ENCODE measurements at places on chromosomes 12 and 14. TPM values are rescaled to one million over a fixed set of nuclear protein-coding genes. Genes with fewer than 3 reads are reported as not detected.

DNA sequence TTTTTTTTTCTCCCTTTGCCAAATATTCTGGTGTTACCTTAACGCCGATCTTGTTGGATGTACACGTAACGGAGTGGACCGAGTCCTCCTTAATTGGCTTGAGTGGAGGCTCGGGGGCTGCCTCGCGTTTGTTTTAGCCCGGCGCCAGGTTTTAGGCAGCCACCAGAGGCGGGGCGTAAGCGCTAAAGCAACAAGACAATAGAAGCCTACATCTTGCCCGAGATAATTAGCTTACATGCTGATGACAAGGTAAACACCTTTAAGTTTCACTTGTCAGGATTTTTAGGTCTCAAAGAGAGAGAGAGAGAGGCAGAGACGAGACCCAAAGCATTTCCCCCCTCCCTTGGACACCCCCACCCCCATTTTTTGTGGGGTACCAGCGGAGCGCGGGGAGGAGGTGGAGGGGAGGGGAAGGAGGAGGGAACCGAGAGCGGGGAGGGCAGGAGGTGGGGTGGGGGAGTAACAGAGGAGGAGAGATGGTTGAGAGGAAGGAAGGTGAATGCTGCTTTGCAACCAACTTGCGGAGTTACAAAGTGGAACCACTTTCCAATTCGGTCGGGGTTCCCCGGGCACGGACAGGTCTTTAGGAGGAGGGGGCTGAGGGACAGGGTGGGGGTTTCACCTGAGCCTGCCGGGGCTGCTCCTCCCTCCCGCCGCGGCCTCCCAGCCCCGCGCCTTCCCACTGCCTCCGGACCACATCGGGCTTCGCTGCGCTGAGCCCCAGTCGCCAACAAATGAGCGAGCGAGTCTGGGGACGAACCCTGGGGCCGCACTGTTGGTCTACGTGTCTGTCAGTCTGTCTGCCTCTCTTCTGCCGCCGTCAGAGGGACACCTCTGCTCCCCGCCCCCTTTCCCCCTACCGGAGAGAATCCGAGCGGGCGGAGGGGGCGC is at the start of gene NKX2-1:
TSS of gene NKX2-1 (minus strand) at position 802 of the 891 bp plus-strand sequence. CDS start at position 699, 103 bp downstream.
- H3K4me1 ChIP-seq = peaks cover 19% of the 10 kb centered on the region
- H3K36me3 ChIP-seq = no peaks in the 10 kb centered on the region
- no peak for DNase-seq
- H3K27ac ChIP-seq = peak within 1 kb of the TSS; percentile 31
- peak within 1 kb of the TSS; percentile 83 for H3K4me3 ChIP-seq
- peaks cover 94% of the 10 kb centered on the region for H3K27me3 ChIP-seq

DNA sequence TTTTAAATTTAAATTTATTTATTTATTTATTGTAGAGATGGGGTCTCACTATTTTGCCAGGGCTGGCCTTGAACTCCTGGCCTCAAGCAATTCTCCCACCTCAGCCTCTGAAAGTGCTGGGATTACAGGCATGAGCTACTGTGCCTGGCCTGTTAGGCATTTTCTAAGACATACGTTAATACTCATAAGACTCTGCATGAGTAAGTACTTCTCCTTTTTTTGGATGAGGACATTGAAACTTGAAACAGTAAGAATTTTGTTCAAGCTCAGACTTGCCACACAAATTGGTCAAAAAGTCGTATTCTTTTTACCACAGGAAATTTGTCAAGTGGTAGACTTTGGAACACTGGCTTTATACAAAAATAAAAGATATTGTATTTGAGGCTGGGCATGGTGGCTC is 187.4 kb upstream of the RASSF8 start:
- H3K27ac ChIP-seq = no peak overlapping the region
- H3K4me1 ChIP-seq = peaks cover 10% of the 10 kb centered on the region
- H3K36me3 ChIP-seq = no peaks in the 10 kb centered on the region
- DNase-seq = no peak
- H3K4me3 ChIP-seq = no peak overlapping the region

DNA sequence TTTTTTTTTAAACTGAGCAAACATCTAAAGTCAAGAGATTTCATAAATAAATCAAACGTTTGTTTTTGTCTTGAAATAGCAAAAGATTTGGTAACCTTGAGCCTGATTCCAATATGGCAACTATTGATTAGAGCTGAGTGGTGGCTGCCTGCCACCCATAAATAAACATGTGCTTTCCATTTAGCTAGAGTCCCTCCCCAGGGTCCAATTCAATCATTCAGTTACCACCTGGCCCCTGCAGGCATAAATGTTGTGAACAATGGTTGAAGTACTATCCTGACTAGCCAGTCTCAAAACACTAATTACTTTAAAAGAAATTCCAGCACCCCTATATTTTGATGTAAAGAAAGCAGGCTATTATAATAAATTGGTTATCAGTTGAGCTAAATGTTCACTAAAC is 129.7 kb upstream of the GRIP1 start:
- H3K27me3 ChIP-seq = peaks cover 4% of the 10 kb centered on the region
- H3K4me3 ChIP-seq = no peak overlapping the region
- DNase-seq = no peak
- no peaks in the 10 kb centered on the region for H3K36me3 ChIP-seq
- peaks cover 13% of the 10 kb centered on the region for H3K4me1 ChIP-seq
- H3K27ac ChIP-seq = no peak overlapping the region

GRCh38 chr12:46230306-46230705 is 38.5 kb downstream of the SLC38A1 start:
- no peak for DNase-seq
- H3K4me1 ChIP-seq = no peaks in the 10 kb centered on the region
- no peak overlapping the region for H3K4me3 ChIP-seq
- H3K27me3 ChIP-seq = no peaks in the 10 kb centered on the region
- no peak overlapping the region for H3K27ac ChIP-seq

The ATP5F1B gene
- 828 TPM for total RNA-seq

The TAS2R20 gene
- total RNA-seq = 1.1 TPM

The WDHD1 gene
- total RNA-seq = 15.5 TPM

All from type B pancreatic cell (in vitro differentiated cells).